GM23338 (cell line): ENCODE measurements at places on chromosomes 1 and 21. TPM values are rescaled to one million over a fixed set of nuclear protein-coding genes. Genes with fewer than 3 reads are reported as not detected.

Gene TSACC
- polyA plus RNA-seq: 9.3 and 9.8 TPM in 2 replicates

DNA sequence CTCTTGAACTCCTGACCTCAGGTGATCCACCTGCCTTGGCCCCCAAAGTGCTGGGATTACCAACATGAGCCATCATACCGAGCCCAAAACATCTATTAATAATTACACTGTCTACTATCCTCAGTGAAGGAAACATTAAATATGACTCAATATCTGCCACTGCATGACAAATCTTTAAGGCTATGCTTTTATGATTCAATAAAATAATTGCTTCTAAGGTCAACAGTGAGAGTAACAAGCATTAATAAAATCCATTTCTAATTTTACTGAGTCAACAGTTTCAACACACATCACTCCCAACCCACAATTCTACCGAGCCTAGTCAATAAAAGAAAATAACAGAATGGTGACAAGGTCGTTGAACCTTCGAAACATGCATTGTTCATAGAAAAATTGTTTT is 125.5 kb upstream of the CHRM3 start:
- no peak overlapping the region for H3K4me3 ChIP-seq
- H3K36me3 ChIP-seq: no peaks in the 10 kb centered on the region
- no peak for DNase-seq
- H3K27me3 ChIP-seq: no peaks in the 10 kb centered on the region
- H3K4me1 ChIP-seq: 0 out of 2 replicates have a peak, but pooled peaks cover 7% of the 10 kb centered on the region

Gene RNF186
- polyA plus RNA-seq: not detected in 2 replicates

Gene CD1E
- polyA plus RNA-seq: not detected in 2 replicates

GRCh38 chr1:245880754-245881403 is 626.2 kb downstream of the SMYD3 start:
- H3K27ac ChIP-seq: no peak overlapping the region
- DNase-seq: no peak

Gene LRRC42
- polyA plus RNA-seq: 22.4 and 25.9 TPM in 2 replicates

DNA sequence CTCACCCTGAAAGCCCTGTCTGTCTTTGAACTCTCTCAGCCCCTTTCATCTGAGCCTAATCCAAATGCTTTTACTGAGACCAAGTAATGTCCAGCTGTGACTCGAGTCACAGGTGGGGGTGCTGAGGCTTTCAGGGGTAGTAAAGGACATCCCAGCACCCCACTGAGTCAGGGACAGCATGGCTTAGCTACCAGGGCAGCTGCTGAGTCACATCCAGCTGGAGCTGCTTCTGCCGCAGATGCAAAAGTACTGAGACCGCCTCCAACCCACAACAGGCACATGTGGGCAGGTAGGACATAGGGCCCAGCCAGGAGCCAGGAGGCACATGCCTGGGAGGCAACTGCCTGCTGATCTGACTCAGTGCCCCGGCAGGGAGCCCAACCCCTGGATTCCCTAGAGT is 6.7 kb upstream of the VSIG8 start:
- no peak overlapping the region for H3K27ac ChIP-seq
- no peaks in the 10 kb centered on the region for H3K27me3 ChIP-seq
- no peak for DNase-seq
- H3K4me3 ChIP-seq: no peak overlapping the region
- H3K36me3 ChIP-seq: no peaks in the 10 kb centered on the region; the same call in 1 of the 2 replicates
